ENCODE measurements at places on chromosomes 5 and 9.

GRCh38 chr9:85268131-85268530 is 473.6 kb downstream of the AGTPBP1 start:
- H3K27ac ChIP-seq: no peak overlapping the region
- H3K4me3 ChIP-seq: no peak overlapping the region
- H3K4me1 ChIP-seq: peaks cover 8% of the 10 kb centered on the region

DNA sequence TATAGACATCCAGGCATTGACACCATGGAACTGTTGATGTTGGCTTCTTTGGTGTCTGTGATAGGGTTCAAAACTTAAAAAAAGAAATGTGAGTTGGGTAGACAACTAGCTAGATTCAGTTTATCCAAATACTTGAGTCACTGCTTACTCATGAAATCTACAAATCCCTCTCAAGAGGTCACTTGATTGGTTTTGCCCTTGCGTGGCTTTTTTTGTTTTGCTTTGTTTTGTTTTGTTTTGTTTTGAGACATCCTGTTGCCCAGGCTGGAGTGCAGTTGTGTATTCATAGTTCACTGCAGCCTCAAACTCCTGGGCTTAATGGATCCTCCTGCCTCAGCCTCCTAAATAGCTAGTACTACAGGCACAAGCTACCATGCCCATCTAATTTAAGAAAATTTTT is 10.5 kb upstream of the ENTREP1 start:
- no peaks in the 10 kb centered on the region for H3K27me3 ChIP-seq
- H3K4me1 ChIP-seq: no peaks in the 10 kb centered on the region
- no peak overlapping the region for H3K27ac ChIP-seq
- H3K36me3 ChIP-seq: no peaks in the 10 kb centered on the region
- no peak overlapping the region for H3K4me3 ChIP-seq

DNA sequence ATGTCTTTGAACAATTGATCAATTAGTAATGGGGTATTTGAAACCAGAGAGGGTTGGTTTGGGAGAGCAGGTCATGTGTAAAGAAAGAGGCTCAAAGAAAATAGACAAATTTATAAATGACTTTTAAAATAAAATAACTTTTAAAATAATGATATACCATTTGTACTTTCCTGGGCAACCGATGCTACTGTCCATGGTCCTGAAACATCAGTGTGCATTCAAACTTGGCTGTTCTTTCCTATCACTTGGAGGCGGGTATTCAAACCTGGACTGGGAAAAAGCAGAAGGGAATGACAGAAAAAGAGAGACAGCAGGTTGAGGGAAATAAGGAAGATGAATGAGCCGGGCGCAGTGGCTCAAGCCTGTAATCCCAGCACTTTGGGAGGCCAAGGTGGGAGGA is 1446.4 kb upstream of the WWC1 start:
- no peaks in the 10 kb centered on the region for H3K36me3 ChIP-seq
- no peaks in the 10 kb centered on the region for H3K4me1 ChIP-seq
- H3K27ac ChIP-seq: no peak overlapping the region
- no peaks in the 10 kb centered on the region for H3K27me3 ChIP-seq
- no peak overlapping the region for H3K4me3 ChIP-seq

- no peaks in the 10 kb centered on the region for H3K27me3 ChIP-seq
- no peak overlapping the region for H3K4me3 ChIP-seq
- H3K27ac ChIP-seq: no peak overlapping the region
- no peaks in the 10 kb centered on the region for H3K4me1 ChIP-seq
- H3K36me3 ChIP-seq: no peaks in the 10 kb centered on the region
- no peak for DNase-seq
Observed at GRCh38 chr9:100689635-100690034, 111.8 kb downstream of the CAVIN4 start.

DNA sequence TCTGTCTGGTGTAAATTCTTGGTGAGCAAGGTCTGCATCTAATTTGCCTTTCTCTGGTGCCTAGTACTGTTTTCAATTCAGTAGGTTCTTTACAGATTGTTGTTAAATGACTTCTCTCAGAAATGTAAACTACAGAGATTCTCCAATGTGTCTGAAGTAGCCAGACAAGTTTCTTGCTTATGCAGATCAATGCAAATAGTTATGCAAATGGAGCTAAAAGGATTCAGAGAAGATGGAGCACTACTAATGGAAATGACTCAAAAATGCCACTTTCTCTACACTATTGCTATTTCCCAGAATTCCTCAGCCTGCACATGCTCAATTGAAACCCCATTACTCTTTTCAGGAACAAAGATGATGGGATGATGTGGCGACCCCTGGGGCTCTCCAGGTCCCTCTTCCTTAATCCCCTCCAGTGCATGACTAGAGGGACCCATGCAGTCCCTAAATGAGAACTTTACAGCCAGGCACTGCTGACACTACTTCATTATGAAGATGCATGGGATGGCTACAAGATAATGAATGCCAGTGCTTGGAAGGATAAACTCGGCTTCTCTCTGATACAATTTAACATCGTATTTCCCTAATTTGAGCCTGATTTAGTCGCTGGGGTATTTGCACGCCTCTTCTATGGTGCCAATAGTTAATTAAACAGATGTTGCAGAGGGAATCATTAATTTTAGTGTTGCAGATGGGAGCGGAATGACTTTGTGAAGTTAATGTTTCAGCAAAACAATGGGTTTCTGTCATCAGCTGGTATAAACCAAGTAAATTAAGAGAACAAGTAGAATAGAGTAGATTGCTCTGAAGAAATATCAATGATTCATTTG is 753.2 kb downstream of the TLR4 start:
- H3K27me3 ChIP-seq: peaks cover 31% of the 10 kb centered on the region
- peak; percentile 44 for DNase-seq
- no peak overlapping the region for H3K4me3 ChIP-seq
- no peaks in the 10 kb centered on the region for H3K36me3 ChIP-seq
- H3K4me1 ChIP-seq: no peaks in the 10 kb centered on the region

DNA sequence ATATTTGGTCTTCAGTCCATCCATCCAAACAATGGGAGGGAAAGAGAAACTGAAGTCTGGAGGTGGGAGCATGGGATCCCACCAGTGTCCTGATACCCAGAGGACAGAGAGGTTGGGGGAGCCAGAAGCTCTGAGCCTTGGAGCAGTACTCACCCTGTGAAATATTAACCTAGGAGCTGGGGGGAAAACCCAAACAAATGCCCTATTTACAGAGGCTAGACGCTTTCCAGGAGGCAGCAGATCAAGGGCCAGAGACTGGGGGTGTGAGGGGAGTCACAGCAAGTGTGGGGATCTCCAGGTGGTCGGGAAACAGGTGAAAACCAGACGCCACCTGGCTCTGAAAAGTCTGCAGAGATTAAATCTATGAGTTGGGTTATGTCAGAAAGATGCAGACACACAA is 6.2 kb downstream of the ZER1 start:
- peaks cover 7% of the 10 kb centered on the region for H3K36me3 ChIP-seq
- H3K27ac ChIP-seq: no peak overlapping the region
- no peaks in the 10 kb centered on the region for H3K27me3 ChIP-seq
- DNase-seq: no peak

All from endodermal cell (in vitro differentiated cells).